ENCODE measurements at places on chromosomes 2 and 18. TPM values are rescaled to one million over a fixed set of nuclear protein-coding genes. Genes with fewer than 3 reads are reported as not detected.

Gene RPRM
- total RNA-seq: not detected

Gene ANKRD30BL
- not detected for total RNA-seq

Gene GDF7
- total RNA-seq: 11.6 TPM

DNA sequence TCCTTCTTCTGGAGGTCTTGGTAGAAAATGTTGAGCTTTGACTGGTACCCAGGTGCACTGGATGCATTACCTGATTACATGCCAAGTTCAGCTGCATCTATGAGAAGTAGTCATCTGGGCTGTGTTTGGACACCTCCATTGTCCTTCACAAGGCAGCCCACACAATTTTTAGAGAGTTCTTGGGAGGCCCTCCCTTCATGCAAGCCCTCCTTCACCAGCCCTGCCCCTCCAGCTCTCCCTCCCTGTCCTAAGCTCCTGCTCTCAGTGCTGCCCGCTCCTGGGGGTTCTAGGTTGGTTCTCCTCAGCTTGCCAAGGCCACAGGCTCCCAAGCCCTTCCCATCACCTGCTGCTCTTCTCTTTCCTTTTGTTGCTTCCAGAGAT is 148.7 kb downstream of the DYSF start:
- DNase-seq: no peak

GRCh38 chr2:118012778-118013177 is 1.1 kb downstream of the CCDC93 start:
- DNase-seq: no peak

DNA sequence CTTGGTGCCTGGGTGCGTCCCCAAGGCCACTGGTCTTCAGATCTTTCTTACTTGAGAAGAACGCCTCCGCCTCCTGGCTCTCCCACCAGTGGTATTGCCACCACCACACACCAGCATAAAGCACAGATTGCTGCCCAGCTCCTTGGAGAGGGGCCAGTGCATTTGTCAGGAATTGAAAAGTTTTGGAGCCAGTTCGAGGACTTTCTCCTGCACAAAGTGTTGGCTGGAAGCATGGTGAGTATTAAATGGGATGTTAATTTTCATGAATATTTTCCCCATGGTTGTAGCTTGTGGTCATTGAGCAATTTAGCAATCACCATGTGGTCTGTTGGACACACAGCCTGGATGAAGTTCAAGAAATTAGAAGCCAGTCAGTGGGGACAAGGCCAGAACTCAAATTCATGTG is 684.6 kb upstream of the FANCL start:
- DNase-seq: no peak

GRCh38 chr2:150259746-150260145 is 227.7 kb downstream of the RND3 start:
- no peak for DNase-seq

DNA sequence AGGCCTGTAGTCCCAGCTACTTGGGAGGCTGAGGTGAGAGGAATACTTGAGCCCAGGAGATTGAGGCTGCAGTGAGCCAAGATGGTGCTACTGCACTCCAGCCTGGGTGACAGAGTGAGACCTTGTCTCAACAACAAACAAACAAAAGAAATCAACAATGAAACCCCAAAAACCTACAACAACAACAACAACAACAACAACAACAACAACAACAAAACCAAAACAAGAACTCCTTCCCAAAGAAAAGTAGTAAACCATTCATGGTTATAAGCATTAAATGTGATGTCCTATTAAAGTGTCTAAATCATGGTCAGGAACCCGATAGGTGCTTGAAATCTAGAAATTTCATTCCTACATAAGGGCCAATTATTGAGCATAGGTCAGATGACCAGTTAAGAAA is 13.5 kb upstream of the IL1R1 start:
- no peak for DNase-seq

DNA sequence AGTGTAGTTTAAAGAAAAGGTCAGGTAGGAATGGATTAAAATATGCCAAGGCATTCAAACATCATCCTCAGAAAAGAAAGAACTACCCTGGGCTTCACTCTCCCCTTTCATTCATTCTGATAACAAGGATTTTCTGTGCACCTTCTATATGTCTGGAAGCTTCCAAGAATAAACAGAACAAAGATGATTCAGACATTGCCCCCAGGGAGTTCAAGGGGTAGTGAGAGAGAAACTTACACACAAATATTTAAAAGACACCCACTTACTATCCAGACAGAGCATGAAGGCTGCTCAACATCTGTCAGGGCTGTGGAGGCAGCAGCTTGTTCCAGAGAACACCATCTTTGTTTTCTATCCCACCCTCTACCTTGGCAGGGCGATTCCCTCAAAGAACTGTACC is 140.5 kb downstream of the ALK start:
- no peak for DNase-seq

- no peak for DNase-seq
Observed at GRCh38 chr2:10166676-10167292, 44.2 kb downstream of the RRM2 start.

GRCh38 chr2:146312899-146313298 is 1531.9 kb upstream of the ACVR2A start:
- no peak for DNase-seq

GRCh38 chr2:138867341-138867740 is 87.2 kb upstream of the NXPH2 start:
- DNase-seq: no peak

DNA sequence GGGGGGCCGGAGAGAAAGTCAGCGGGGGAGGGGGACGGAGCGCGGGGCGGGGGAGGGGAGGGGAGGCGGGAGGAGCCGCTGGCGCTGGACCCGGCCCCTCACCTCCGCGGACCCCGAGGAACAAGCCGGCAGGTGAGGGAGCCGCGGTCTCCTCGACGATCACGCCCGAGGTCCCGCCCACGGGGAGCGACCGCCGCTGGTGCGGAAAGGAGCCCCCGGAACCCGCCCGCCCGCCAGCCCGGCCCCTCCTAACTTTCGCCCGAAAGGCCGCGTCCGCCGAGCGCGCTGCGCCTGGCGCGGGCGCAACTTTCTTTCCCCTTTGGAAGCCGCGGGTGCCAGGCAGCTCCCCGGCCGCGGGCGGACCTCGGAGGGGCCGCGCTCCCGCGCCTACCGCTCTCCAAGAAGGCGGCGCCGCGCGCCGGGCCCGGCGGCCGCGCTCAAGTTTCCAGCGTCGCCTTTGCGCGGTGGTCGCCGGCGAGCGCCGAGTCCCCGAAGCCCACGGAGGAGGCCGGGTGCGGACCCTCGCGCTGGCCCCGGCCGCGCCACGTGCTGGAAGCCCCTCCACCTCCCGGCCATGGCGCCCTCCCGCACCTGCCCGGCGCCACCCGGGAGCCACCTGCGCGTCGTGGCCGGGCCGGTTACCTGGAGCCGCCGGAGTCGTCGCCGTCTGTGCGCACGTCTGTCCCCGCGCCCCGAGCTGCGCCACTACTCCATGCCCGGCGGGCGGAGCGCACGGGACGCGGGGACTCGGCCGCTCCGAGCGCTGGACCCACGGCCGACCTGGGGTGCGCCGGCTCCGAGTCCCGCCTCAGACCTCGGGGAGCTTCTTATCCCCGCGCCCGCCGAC is at the start of gene ALKAL2:
Gene ALKAL2, minus strand, starts transcription at position 181 of the 847 bp plus-strand sequence. CDS start 256 bp downstream, outside the sequence.
- no peak for DNase-seq

DNA sequence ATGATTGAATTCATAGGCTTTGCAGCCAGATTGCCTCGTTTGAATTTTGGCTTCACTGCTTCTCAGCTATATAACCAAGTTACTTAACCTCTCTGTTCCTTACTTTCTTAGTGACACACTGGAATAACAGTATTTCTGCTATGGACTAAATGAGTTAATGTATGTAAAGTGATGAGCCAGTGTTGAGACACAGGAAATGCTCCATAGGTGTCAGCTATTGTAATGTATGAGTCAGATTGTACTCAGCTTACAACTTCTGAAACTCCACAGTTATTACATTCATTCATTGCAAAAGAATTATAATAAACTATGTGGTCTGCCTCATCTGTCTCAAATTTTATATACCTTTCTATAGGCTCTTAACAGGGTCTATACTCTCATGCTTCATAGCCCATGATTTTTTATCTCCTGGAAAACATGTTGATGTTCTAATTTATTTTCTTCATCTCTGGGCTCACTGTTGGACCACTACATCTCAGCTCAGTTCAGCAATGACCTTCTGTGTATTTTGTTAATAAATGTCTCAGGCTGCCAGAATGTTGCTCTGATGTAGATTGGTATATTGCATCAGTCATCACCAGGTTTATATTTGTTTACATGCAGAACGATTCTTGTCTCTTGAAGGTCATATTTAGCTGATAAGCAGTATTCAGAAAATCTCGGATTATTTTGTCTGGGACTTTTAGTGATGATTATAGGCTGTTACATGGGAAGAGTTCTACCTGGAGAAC is 76.2 kb downstream of the MAP3K20 start:
- no peak for DNase-seq

All from ascending aorta (tissue), 2 donors.